ENCODE measurements at places on chromosomes 6 and 20.

GRCh38 chr6:169014211-169015197 lies 239.1 kb downstream of the THBS2 start:
- DNase-seq, result no peak

- DNase-seq, result no peak
These were observed 58.2 kb downstream of the FUT9 start for GRCh38 chr6:96074006-96074405.

DNA sequence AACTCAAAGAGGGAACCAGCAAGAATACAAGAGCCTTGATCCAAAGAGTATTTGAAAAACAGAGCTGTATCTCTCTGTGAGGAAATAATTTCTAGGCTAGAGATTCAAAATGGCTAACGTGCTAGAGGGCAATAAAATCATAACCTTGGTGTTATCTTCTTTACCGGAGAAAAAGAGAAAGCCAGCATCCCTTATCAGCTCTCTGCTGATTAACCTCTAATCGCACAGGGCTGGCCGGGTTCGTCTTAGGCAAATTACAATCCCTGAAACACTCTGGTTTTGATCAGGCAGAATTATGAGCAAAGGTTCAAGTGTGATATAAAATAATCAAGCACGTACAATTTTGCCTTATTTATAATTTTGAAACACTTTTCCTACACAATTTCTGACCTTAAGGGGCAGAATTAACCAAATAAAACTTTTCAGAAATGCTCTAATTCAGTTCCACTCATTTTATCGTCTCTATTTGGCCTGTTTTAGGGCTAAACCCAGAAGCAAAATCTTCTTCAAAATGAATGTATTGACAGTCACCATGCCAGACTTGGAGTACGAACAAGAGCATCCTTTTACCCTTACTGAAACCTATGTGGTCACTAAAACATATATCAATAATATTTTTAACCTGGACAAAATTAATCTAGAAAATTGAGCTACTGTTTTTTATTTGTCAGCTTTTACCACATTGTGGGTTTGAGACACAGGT lies 13.7 kb downstream of the PSMB9 start:
- DNase-seq, result no peak

- no peak for DNase-seq
These were observed 1.5 kb downstream of the BAK1 start for GRCh38 chr6:33578588-33579011.

DNA sequence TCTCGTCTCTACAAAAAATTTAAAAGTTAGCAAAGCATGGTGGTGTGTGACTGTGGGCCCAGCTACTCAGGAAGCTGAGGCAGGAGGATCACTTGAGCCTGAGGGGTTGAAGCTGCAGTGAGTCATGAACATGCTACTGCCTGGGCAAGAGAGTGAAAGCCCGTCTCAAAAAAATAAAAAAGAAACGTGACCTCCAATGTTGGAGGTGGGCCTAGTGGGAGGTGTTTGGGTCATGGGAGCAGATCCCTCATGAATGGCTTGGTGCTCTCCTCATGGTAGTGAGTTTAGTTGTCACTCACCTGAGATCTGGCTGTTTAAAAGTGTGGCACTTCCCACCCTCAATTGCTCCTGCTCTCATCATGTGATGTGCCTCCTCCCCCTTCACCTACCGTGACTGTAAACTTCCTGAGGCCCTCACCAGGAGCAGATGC lies 24.3 kb downstream of the RBL1 start:
- DNase-seq, result peak; percentile 62

DNA sequence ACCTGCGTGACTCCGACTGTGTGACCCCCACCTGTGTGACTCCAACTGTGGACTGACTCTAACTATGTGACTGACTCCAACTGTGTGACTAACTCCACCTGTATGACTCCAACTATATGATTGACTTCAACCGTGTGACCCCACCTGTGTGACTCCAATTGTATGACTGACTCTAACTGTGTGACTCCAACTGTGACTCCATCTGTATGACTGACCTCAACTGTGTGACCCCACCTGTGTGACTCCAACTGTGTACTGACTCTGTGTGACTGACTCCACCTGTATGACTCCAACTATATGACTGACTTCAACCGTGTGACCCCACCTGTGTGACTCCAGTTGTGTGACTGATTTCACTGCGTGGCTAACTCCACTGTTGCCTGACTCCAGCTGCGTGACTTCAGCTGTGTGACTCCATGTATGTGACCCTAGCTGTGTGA lies 38.6 kb downstream of the SYNJ2 start:
- DNase-seq, result no peak

DNA sequence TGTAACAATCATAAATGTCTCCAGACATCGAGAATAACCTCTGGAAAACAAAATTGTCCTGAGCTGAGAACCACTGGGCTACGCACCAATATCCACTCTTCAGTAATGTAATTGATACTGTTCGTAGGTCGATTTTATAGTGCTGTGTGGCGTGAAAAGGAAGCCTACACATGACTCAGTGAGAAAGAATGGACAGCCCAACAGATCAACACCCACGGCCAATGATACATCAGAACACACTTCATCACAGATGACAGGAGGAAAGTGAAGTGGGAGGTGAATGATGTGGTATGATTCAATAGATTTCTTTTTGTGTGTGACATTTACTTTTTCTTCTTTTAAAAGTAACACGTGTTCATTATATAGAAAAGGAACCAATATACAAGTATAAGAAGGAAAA lies 93.5 kb downstream of the RPS12 start:
- no peak for DNase-seq

DNA sequence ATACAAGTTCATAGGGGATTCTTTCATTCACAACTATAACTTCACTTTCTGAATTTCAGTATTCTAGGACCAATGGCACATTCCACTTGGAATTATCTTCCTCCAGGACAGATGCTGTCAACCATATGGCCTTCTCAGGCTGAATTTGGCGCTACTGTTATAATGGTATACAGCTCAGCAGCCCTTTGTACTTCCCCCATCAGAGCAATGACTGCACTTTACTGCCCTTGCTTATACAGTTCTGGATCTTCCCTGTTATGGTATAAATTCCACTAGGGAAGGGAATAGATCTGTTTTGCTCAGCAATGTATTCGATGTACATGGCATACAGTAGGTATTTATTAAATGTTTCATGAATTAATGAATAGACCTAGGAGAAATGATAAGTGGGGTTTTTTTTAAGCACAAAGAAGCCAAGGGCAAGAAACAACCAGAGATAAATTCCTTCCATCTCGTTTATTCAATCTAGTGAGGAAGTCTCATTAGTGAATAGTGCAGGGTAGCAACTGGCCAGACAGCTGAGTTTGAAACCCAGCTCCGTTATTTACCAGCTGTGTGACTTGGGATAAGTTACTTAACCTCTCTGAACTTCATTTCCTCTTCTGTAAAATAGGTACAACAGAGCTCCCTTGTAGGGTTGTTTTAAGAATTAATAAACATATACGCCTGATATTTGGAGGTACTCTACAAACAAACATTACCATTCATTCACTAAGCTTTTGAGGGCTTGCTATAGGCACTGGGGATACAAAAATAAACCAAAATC lies 97.1 kb upstream of the PRDM1 start:
- no peak for DNase-seq

GRCh38 chr20:13302647-13303450 lies 81.8 kb downstream of the ISM1 start:
- DNase-seq, result no peak

- no peak for DNase-seq
These were observed 602 bp upstream of the TSPYL4 start for GRCh38 chr6:116254297-116255056.

DNA sequence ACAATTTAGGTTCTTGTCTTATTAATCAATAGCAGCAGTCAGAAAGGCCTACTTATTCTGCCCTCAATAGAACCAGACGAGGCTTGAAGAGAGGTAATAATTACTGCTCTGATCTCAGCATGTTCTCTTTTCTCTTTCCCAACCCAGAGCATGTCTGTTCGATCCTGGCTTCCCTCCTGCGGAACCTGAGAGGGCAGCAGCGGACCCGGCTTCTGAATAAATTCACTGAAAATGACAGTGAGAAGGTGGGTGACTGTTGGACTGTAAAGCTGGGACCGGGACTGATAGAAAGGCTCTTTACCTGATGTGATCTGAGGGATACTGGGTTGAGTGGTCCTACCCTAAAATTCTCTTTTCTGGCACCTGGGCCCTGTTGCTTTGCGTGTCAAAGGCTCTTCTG lies 63.0 kb upstream of the VSTM2L start:
- no peak for DNase-seq

DNA sequence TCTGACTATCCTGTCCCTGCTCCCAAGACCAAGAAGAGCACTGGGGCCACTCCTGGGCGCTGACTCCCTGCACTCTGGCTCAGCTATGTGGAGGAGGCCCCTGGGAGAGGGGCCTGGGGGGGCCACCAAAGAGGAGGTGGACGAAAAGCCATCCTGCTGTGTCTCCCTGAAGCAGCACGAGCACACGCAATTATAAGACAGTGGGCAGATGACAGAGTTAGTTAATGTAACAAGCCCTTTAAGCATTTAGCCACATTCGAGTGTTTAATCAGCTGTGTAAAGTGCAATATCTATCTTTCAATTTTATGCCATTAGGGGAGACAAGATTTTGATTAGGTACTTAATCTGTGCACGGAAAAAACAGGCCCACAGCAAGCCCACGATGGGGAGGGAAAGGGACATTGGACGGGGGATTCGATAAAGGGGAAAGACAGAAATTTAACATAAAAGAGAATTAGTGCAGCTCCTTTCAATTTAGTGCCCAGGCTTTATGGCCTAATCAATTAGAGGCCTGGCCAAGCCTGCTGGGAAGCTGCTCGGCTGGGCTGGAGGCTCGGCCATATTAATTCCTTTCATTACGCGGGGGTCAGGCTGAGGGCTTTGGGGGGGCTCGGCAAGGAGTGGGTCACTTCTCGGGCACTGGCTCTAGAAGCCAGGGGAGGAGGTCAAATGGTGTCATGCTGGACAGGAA lies 286.2 kb downstream of the DHX35 start:
- DNase-seq, result no peak

DNA sequence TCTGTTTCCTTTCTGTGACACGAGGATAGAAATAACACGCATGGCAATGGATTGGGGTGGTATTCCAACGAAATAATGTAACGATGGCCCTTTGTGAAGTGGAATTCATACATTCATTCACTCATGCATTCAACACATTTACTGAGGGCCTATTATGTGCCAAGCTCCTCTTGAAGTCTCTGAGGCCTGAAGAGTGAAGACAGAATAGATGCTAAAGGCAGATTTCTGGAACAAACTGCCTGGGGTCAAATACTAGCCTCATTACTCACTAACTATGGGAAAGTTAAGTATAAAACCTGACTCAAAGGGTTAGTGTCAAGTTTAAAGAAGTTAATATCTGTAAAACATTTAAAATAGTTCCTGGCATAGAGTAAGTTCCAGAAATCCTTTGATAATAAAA lies 279.6 kb upstream of the SULF2 start:
- DNase-seq, result no peak

DNA sequence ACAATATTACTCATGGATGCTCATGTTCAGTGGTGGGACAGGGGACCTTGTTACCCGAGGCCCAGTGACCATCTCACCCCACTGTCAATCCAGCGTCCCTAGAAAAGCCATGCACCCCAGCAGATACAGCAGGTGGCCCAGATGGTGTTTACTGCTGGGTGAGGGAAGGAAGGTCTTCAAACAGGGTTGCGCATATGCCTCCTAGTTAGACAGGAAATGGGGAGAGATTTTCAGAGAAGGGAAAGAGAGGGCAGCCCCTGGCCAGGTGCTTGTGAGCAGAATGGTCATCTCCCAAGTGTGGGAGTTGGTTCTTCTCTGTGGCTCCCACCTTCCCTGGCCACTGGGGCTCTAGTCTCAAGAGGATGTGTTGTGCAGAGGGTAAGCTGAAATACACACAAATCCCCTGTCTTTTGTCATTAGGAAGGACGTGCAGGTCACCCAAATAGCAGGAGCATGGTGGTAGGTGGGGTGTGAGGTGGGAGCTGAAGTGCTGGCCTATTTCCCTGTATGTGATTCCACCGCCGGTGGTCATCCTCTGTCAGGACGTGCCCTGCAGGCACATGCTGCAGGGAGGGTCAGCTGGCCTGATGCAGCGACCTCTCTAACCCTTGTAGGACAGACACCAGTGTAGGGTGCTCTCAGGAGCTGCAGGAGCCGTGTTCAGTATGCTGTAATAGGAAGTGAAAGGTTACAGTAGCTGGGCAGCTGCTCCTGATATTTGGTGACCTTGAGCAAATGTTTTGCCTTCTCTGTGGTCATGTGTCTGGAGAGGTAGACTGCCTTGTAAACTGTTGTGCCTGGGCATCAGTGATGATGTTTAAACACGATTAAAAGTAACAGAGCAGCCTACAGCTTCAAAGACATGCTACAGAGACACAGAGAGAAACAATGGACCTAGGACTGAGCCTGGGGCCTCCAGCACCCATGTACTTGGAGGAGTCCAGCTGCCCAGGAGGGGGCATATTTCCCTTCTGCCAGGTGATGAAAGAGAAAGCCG lies 3.2 kb upstream of the CST3 start:
- no peak for DNase-seq

DNA sequence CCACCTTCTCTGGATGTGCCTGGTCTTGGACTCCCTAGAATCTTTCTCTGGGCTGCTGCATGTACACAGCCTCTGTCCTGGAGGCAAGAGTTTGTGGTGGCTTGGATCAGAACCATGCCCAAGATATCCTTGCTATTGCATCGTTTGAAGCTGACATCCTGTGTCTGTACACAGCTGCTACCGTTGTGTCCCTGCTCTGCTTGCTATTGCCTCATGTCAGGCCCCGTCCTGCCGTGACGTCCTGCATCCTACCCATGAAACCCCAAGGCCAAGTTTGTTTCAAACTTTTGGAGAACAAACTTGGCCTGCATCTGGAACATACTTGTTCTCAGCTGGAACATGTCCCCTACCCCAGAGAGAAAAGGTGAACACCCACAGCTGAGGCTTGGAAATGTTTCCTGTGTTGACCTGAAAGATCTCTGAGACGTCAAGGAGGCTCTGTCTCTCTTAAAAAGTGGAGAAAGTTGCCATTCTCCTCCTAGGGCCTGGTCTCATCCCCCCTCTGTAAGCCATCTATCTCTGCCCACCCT lies 78.1 kb downstream of the HFE start:
- no peak for DNase-seq

DNA sequence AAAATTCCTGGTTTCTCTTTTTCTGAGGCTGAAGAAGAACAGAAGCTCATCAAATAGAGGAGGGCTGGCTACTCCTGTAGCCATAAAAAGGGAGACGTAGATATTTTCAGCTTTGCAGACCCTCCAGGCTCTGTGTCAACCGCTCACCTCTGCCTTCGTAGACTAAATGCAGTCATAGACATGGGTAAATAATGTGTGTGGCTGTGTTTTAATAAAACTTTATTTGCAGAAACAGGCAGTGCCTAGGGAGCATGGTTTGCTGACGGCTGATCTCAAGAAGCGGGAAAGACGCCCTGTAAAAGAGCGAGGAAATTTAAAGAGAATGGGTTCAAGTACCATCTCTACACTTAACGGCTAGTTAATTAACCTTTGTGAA lies 171.8 kb downstream of the BCAS1 start:
- DNase-seq, result no peak

- DNase-seq, result no peak
These were observed 51.5 kb downstream of the PLCB1 start for GRCh38 chr20:8183526-8183925.

- DNase-seq, result no peak
These were observed 69.4 kb downstream of the GFOD1 start for GRCh38 chr6:13417954-13418353.
